ENCODE measurements at places on chromosomes 4 and X.
A peak's percentile ranks its signal among the peaks of the same experiment; 100 is the strongest.

DNA sequence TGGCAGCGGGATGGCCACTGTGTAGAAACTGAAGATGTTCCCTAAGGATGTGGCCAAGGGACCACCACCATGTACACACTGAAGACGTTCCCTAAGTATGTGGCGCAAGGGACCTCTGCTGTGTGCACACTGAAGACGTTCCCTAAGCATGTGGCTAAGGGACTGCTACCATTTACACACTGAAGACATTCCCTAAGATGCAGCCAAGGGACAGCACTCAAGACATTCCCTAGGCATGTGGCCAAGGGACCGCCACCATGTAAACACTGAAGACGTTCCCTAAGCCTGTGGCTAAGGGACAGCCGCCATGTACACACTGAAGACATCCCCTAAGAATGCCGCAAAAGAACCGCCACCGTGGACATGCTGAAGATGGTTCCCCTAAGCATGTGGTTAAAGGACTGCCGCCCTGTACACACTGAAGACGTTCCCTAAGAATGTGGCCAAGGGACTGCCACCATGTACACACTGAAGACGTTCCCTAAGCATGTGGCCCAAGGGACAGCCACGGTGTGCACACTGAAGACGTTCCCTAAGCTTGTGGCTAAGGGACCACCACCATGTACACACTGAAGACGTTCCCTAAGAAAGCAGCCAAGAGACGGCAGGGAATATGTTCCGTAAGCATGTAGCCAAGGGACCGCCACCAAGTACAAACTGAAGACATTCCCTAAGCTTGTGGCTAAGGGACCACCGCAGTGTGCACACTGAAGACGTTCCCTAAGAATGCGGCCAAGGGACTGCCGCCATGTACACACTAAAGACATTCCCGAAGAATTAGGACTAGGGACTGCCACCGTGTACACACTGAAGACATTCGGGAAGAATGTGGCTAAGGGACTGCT lies 43.3 kb downstream of the DHRSX start:
- DNase-seq = no peak

GRCh38 chr4:26145212-26145611 lies 175.6 kb upstream of the RBPJ start:
- DNase-seq = no peak

DNA sequence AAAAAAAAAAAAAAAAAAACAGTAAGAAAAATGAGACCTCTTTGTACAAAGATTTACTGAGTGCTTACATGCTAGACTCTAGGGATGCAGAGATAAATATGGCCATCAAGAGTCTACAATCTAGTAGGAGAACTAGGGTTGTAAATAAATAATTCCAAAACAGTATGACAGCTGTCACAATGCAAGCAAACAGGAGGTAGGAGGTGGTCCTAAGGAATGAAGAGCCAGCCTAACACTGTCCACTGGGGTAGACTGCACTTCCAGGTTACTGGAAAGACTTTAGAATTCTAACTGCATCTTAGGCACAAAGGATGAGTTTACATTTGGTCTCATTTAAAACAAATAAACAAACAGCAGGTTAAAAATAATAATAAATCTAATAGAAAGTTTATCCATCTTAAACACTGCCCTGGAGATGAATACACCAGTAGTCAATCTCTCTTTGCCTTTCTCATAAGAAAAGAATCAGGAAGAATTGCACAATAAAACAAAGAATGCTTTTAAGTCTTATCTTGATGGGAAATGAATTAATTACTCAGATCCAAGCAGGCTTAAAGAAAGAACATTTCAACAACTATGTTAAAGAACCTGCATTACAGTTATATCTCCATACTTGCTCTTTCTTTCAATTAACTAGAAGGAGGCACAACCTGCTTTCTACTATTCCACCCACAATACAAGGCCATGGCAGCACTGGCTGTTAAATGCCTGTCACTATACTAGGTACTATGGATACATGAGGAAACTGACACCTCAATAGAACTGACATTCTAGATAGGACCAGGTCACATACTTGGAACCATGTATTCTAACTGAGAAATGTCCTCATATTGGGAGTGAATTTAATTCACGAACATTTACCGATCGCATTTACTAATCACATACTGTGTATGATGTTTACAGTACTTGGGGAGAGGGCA lies 12.7 kb downstream of the ADGRA3 start:
- no peak for DNase-seq

DNA sequence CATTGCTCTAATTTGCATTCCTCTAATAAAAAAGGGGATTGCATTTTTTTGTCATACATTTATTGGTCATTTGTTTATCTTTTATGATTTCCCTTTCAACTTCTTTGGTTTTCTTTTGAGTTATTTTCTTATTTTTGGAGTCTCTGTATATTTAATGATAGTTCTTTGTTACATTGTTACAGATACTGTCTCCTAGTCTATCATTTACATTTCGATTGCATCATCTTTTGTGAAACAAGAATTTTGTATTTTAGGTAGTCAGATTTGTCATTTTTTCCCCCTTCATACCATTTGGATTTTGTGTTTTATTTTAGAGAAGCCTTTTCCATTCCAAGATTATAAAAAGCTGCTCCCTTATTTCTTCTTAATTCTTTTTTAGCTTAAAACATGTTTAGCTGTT lies 37.1 kb downstream of the SNX25 start:
- peak; percentile 12 for DNase-seq
